HuH-7 (cell line): ENCODE measurements at places on chromosomes 13 and 19.
A peak's percentile ranks its signal among the peaks of the same experiment; 100 is the strongest.

DNA sequence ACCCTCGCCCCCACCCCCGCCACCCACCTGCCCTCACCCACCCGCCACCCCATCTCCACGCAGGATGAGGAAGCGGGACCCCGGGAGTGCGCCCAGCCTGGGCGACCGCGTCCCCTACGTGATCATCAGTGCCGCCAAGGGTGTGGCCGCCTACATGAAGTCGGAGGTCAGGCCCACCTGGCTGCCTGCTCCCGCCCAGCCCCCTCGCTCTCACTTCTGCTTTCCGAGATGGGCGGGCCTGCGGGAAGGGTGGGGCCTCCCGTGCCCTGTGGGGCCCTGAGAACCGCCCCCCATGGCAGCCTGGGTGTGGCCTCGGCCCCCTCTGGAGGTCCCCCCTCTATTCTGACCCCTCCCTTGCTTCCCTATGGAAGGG is 3.1 kb upstream of the SPIB start:
- DNase-seq = no peak

DNA sequence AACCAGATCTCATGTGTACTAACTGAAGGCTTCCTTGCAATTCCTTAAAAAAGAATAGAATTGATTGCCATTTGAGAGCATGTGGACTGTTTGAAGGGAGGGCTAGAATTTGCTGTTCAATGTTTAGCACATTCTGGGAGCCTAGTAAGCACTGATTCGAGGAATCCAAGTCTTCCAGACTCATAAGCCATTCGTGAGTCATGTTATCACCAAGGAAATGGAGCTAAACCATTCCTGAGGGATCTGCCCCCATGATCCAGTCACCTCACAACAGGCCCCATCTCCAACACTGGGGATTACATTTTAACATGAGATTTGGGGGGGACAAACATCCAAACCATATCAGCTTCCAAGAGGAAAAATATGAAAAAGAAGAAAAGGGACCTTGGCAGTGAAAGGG is 276.4 kb downstream of the KCNRG start:
- no peak for DNase-seq

- DNase-seq = no peak
Observed at GRCh38 chr19:4866595-4867424, 657 bp downstream of the PLIN3 start.

DNA sequence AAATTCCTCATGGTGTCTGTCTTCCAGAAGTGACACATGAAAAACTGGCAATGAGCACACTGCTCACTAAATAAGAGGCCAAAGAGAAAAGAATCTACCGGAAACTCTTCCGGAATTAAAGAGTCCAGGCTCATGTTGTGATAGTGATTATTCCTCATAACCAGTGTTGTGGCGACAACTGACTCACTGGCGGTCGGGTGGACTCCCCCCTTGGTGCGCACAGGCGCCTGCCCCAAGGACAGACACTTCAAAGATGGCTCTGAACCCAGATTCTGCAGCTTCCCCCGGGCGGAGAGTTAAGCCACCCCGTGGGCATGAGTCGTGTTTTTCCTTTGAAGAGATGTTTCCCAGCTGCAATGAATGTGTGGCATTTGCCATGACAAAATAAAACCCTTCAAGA is 10.3 kb downstream of the IL17D start:
- DNase-seq = no peak

GRCh38 chr13:73657821-73658540 is 476.2 kb downstream of the KLF12 start:
- no peak for DNase-seq

GRCh38 chr13:99528547-99528946 is 27.3 kb downstream of the TM9SF2 start:
- peak; percentile 0 for DNase-seq

- DNase-seq = no peak
Observed at GRCh38 chr13:96963786-96964475, 30.3 kb downstream of the OXGR1 start.

- DNase-seq = no peak
Observed at GRCh38 chr19:570251-570686, 2.1 kb upstream of the BSG start.

DNA sequence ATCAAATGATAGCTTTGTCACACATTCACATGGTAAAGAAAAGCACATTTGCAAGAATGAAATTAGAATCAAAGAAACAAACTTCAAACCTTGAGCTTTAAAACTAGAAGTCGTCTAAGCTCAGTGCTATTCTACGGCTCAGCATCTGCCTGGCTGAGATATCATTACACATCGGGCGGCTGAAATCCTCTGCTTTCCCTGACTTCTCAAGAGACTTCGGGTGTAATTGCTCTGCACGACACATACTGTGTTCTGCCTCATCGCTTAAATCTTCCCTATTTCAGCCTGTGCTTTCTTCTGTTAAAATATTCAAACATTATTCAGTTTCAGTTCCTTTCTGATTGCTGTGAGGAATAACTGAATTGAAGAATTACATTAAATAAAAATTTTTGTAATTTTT is 265.3 kb downstream of the NALCN start:
- no peak for DNase-seq

DNA sequence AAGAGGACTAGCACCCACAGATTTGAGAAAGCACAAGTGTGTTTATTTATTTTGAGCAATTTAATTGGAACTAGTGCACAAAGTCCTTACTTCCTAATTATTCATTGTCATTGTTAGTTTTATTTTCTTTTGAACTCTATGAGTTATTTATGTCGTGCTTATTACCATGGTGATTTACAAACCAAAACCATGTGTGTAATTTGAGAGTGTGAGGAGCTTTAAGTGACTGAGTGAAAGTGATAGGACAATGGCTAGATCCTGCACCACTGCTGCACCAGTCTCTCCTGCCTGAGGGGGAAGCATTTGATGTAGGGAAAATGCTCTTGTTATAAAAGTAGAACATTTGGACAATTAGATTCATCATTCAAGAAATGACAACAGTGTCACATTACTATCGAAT is 172.3 kb upstream of the KLF12 start:
- no peak for DNase-seq

GRCh38 chr13:94173312-94173854 is 306.1 kb downstream of the DCT start:
- no peak for DNase-seq

DNA sequence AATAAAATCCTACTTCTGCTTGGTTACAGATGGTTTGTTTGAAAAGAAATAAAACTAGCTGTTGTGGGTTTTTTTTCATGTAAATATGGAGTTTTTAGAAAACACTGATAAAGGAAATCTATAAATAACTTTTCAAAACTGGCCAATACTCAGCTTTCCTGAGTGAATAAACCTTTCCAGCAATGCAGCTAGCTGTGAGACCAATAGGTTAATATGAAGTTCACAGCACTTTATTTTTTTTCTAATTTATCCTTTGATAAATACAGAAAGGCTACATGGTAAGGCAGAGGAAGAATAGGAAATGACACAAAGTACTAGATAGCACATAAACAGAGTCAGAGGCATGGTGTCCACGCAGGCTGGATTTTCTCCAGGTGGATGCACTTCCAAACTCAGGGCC is 154.0 kb downstream of the COG6 start:
- no peak for DNase-seq

DNA sequence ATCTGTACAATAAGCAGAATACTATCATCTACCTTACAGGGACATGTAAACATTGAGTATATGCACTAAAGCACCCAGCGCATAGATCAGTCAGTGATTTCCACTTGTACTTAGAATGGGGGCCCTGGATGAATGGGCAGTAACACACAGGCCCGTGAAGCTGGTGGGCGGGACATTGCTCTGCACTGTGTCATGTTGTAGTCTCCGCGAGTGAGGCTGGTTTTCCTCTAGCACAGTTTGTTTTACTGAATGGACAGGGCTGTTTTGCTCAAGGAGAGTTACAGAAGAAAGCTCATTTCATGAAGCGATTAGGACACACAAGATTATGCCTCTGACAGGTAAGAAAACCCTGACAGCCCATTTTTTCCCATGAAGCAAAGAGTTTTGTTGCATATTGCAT is 86.4 kb upstream of the SOX21 start:
- DNase-seq = no peak

DNA sequence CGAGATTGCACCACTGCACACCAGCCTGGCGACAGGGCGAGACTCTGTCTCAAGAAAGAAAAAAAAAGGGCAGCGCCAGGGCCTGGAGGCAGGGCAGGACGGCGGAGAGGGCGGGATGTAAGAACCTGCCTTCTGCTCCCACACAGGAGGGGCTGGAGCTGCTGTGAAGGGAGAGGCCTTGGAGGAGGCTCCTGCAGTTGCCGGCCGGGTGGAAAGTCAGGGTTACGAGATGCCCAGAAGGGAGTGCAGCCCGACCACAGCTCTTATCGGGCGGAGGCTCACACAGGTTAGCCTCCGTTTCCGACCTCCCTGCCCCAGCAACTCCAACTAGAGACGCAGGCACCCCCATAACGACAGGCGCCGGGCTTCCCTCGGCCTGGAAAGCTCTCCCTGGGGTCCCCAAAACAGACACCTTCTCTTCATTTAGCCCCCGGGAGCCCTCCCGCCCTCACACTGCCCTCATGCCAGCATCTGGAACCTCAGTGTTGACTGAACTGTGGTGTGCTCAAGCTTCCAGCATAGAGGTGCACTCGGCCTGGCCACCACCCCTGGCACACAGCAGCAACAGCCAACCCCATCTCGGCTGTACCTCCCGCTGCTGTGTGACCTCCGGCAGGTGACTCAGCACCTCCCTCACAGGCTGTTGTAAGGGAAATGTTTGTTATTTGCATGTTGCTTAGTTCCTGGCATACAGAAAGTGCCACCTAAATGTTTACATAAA is 1.4 kb downstream of the PLPP2 start:
- no peak for DNase-seq

DNA sequence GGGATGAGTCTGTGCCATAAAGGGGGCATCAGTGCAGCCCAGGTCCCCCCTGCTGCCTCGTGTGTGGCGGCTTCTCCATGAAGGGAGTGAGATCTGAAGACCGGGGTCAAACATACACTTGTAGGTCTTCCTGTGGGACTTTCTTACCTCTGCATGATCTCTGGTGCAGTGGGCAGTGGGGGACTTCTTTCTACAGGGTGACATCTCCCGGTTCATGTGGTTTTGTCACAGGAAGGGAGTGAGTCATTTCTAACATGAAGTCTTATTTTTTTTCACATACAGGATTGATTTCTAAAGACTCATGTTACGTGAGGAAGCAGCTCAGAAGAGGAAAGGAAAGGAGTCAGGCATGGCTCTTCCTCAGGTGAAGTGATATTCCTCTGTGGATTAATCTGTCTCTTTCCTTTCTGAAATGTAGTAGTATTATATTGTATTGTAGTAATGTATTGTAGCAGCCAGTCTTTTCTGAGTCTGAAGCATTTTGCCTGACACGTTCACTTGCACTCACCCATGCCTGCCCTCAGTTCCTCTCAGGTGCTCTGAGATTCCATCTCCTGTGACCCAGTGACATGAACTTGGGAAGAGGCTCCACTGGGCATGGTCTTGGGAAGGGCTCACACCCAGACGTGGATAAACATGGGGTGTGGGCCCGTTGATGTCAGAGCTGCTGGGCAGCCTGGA is 15.7 kb downstream of the ZNF808 start:
- no peak for DNase-seq

DNA sequence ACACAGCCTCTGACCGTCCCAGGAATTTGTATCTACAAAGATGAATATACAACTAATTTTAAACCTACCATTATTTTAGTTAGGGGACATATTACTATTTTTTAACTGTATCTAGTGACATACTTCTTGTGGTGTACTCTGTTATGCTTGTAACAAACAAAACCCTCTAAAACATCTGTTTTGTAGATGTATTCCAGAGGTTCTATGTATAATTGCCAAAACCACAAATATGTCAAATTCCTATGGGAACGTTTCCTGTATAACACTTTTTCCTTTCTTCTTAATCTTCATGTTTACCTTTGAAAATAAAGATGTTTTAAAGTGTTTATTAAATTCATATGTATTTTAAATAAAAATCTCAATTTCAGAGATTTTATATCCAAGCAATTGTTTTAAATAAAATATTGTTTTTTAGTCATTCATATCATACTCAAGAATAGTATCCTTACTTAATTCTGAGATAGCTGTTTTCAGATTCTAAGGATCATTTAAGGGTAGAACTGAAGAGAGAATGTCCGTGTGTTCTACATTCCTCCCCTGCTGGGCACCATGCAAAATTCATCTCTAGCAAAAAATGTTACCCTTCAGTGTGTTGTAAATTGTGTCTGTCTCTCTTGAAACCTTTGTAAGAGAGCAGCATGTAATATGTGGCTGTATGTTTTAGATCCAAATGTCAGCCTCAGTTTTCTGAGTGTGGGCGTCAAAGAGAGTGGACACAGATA is 1327.7 kb downstream of the EFNB2 start:
- no peak for DNase-seq

GRCh38 chr19:5326545-5326944 is 14.1 kb downstream of the PTPRS start:
- DNase-seq = no peak

- no peak for DNase-seq
Observed at GRCh38 chr13:32581177-32581786, 5.0 kb upstream of the PDS5B start.

- no peak for DNase-seq
Observed at GRCh38 chr13:49443357-49443703, 534 bp downstream of the CAB39L start.

GRCh38 chr19:23260956-23261355 is 10.8 kb upstream of the ZNF724 start:
- DNase-seq = no peak

DNA sequence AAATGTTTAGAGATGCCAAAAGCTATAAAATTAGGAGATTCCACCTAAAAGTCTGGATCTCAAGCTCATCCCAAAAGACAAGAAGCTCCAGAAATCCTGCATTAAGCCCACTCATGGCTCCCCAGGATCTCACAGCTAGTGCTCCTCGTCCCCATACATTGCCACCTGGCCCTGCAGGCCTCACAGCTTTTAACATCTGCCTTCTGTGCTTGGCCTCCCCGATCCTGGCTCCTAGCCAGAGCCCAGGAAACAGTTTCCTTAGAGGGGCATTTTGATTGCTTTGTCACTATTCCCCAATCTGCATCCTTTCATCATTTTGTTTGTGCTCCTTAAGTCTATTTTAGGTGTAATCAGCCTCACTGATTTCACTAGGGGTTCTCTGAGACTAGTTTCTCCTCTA is 14.5 kb upstream of the DCT start:
- DNase-seq = no peak

GRCh38 chr19:38730731-38731589 is 13.3 kb downstream of the CAPN12 start:
- DNase-seq = no peak

- DNase-seq = no peak
Observed at GRCh38 chr13:21175656-21176214, 617 bp downstream of the SKA3 start.

- DNase-seq = no peak
Observed at GRCh38 chr13:73082471-73082870, 23.7 kb downstream of the KLF5 start.

DNA sequence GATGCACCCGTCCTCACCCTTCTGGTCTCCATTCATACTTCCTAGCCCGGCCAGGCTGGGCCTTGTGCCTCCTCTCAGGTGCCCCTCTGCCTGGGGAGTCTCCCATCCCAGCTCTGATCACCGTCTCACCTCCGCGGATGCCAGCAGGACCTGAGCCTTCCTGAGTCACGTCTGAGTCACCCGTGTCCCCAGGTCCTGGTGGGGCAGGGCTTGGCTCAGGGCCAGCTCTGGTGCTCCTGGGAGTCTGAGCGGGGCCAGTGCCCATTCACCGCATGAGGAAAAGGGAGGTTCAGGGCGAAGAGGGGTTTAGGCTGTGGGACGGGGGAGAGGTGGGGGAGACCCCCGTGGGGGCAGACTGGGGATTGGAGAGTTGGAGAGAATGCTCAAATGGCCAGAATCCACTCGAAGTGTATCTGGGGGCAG is 593 bp downstream of the ATP8B3 start:
- DNase-seq = no peak

GRCh38 chr19:45676851-45677263 is 8.8 kb downstream of the GIPR start:
- DNase-seq = no peak

- DNase-seq = no peak
Observed at GRCh38 chr13:91934354-91934753, 535.9 kb downstream of the GPC5 start.
